ENCODE measurements at places on chromosomes 5 and 9. TPM values are rescaled to one million over a fixed set of nuclear protein-coding genes. Genes with fewer than 3 reads are reported as not detected.

Gene UBLCP1
- polyA plus RNA-seq: 17.1 TPM

Gene TMEM8B
- polyA plus RNA-seq: 17.6 TPM

DNA sequence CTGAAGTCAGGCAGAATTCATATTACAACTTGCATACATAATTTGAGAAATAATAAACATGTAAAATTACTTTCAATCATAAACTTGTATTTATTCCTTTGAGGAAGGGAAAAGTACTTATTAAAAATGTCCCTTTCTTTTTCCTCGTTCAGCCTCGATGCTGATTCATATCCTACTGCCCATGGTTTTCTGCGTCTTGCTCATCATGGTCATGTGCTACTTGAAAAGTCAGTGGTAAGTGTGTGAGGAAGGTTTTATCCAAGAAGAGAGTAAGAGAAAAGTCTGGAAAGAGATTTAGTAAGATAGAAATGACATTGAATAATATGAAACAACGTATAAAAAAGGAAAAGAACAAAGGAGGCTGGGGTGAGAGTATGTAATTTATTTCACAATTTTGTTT is 85.9 kb downstream of the OSMR start:
- DNase-seq: no peak

DNA sequence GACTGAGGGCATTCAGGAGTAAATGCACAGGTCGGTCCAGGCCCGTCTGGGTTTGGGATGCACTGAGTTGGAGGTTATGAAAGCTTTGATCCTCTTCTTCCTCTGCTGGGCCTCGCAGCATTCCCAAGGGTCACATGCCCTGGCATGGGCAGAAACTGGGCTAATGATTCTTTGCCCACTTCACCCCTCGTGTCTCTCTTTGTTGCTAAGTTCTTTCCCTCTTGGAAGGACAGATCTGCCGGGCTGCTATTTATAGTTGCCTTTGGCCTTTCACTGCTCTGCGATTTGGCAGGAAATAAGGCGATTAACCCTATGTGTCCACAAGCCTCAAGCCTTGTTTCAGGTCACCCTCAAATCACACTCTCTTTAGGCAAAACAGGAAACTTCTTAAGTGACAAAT is 66.9 kb downstream of the ENTREP1 start:
- no peak for DNase-seq

Gene FUT7
- polyA plus RNA-seq: not detected

Gene OLFM1
- polyA plus RNA-seq: 2.9 TPM

GRCh38 chr9:105128908-105129600 is 115.4 kb upstream of the SLC44A1 start:
- peak; percentile 50 for DNase-seq

GRCh38 chr9:19379697-19380046 is 364 bp downstream of the RPS6 start:
- peak; percentile 79 for DNase-seq

Gene TMEM141
- polyA plus RNA-seq: 403 TPM

DNA sequence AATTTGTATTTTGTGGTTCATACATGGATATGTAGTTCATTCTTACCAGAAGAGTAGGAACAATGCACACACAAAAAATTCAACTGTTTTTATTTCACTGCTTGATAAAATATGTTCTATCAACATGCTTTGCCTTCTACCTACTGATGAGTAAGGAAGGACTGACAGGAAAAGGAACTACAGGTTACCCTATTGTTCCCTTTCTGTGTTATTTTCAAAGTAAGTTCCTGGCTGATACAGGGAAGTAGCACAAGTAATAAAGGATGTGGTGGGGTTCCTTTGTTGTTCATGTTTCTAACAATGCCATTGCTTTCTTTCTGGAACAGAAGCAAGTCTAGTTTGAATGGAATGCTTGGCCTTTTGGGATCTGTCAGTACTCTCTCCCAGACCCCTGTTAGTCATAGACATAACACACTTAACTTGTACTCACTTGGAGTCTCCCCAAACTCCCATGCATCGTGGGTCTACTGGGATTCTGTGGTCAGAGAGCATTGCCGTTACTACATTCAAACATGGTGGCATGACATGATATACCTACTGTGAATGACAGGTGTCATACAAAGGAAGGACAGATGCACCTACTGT is 20.2 kb upstream of the ALDOB start:
- DNase-seq: no peak

GRCh38 chr5:39980056-39980455 is 555.3 kb upstream of the DAB2 start:
- no peak for DNase-seq

Gene GABRG2
- polyA plus RNA-seq: not detected

Gene PIP5KL1
- 4.3 TPM for polyA plus RNA-seq

- DNase-seq: no peak
These were observed 31.5 kb downstream of the EHMT1 start for GRCh38 chr9:137650259-137650658.

GRCh38 chr9:9771314-9771713 is 841.5 kb downstream of the PTPRD start:
- no peak for DNase-seq

Gene ZNF300
- 4.0 TPM for polyA plus RNA-seq

Gene PCDHA12
- polyA plus RNA-seq: 1.1 TPM

Gene PCDHB8
- 0.56 TPM for polyA plus RNA-seq

DNA sequence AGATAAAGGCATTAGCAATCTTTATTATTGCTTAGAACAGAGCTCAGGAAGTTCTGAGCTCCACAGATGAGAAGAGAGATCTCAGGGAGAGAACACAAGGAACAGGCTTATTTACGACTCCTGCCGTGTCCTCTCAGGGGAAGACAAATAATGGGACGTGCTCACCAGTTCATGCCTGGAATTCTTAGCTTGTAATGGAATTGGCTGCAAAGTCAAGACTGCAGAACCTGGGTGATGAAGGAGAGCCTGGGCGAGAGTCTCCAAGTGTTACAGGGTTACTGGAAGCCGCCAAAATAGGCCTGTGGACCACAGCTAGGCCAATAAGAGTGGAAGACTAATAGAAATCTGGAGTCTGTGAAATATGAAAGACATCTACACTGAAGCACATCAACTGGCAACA is 174.5 kb upstream of the ADAMTSL1 start:
- no peak for DNase-seq

DNA sequence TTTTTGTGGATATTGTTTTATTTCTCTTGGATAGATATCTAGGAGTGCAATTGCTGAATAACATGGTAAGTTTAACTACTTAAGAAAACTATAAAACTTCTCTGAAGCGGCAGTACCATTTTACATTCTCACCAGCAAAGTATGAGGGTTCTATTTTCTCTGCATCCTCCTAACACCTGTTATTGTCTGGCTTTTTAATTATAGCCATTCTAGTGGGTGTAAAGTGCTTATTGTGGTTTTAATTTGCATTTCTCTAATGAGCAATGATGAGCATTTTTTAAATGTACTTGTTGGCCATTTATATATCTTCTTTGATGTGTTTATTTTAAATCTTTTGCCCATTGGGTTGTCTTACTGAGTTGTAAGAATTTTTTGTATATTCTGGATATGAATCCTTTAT is 28.7 kb downstream of the SMIM32 start:
- DNase-seq: no peak

Gene PCSK1
- polyA plus RNA-seq: 0.13 TPM

DNA sequence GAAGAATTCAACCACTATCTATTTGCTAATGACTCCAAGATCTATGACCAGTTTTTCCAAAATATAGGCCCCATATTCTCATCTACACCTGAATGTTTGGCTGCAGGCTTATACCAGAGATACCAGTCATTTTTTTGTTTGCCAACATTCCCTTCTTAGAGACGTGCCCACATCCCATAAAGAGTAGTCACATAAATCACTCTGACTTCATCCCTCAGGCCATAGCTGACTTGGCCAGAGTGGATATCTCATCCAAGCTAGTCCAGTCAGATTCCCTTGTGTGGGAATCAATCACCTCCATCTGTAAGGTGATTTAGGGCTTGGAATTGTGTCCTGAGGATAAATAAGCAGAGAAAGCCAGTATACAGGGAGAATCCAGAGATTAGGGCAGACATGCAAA is 124.3 kb upstream of the SLC24A2 start:
- DNase-seq: no peak

- no peak for DNase-seq
These were observed 644.3 kb downstream of the ACTL7B start for GRCh38 chr9:108211411-108211955.

DNA sequence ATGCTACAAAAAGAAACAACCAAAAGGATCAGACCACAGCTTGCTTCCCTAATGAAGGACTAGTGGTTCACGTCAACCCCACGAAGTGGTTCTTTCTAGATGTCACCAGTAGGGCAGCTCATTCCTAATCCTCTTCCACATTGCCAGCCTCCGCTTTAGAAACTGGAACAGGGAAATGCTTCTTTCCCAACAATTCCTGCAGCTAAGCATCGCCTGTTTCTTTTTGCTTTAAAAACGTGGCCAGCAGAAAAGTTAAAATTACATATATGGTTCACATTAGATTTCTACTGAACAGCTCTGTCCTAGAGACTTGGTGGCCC is 100.2 kb downstream of the MTX3 start:
- DNase-seq: no peak

GRCh38 chr5:13553896-13554295 is 390.6 kb downstream of the DNAH5 start:
- DNase-seq: peak; percentile 61

Gene FOXD1
- 2.5 TPM for polyA plus RNA-seq

Gene INSL6
- not detected for polyA plus RNA-seq

Gene GPX3
- 27,893 TPM for polyA plus RNA-seq

DNA sequence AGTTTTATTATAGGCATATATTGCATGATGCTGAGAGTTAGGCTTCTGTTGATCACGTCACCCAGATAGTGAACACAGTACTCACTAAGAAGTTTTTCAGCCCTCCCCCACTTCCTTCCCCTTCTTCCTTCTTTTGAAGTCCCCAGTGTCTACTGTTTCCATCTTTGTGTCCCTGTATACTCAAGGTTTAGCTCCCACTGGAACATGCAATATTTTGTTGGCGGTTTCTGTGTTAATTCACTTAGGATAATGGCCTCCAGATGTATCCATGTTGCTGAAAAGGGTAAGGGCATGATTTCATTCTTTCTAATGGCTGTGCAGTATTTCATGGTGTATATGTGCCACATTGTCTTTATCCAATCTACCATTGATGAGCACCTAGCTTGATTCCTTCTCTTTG is 764.3 kb downstream of the MTRR start:
- DNase-seq: no peak

Gene CLK4
- polyA plus RNA-seq: 15.4 TPM

DNA sequence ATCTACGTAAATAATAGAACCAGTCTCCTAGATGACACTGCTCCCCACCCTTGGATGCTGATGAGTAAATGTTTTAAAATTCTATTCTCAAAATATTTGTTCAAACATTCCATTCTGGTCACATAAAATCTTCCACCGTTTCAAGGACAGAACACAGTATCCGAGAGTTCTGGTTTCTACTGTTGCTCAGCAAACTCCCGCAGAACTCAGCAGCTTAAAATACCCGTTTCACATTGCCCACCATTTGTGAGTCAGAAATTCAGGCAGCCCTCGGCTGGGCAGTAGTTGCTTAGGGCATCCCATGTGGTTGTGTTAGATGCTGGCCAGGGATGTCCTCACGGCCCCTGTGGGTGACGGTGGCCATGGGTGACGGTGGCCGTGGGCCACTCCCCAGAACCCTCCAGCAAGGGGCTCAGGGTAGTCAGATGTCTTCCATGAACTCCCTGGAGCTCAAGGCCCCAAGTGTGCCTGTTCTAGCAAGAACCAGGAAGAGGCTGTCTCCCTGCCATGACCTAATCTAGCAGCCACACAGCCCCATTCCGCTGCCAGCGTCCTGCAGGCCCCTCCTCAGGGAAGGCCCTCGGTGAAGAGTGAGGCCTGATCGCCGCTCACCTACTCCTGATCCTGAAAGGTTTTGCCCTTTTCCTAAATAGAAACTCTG is 17.4 kb downstream of the MGAT1 start:
- no peak for DNase-seq

GRCh38 chr5:150313921-150314716 is 11.4 kb upstream of the ARSI start:
- DNase-seq: no peak

GRCh38 chr5:124990723-124991122 is 244.3 kb upstream of the ZNF608 start:
- no peak for DNase-seq

DNA sequence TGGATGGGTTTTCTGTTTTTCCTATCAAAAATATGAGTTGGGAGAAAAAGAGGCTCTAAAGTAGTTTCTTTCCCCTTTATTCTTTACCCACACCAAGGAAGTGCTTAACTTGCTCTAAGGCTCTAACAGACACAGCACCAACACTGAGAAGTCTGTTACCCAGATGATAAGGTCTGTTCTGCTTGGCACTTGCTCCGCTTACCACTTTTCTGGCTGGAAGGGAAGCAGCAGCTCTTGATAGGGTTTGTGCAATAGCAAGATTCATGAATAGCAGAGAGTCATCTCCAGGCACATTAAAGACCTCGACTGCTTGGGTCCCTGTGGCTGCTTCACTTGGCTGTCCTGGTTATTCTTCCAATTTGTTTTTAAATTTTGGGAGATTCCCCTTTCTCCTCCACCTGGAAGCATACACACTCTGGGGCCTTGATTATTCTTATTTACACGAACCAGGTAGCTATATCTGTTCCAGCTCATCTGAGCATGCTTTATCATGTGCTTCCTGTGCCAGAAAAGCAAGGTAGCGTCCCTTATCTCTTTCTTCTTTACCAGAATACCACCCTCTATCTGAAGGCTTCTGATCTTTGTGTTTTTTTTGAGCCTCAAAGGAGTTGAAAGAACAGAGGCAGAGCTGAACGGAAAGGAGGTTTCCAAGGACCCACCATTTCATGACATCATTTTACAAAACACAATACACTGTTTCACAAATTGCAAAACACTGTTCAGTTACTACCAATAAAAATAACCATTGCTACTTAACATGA is 24.8 kb downstream of the PPP3R2 start:
- no peak for DNase-seq

Measured in kidney (tissue), 22 donors.